ENCODE measurements at places on chromosomes 7 and 10.

DNA sequence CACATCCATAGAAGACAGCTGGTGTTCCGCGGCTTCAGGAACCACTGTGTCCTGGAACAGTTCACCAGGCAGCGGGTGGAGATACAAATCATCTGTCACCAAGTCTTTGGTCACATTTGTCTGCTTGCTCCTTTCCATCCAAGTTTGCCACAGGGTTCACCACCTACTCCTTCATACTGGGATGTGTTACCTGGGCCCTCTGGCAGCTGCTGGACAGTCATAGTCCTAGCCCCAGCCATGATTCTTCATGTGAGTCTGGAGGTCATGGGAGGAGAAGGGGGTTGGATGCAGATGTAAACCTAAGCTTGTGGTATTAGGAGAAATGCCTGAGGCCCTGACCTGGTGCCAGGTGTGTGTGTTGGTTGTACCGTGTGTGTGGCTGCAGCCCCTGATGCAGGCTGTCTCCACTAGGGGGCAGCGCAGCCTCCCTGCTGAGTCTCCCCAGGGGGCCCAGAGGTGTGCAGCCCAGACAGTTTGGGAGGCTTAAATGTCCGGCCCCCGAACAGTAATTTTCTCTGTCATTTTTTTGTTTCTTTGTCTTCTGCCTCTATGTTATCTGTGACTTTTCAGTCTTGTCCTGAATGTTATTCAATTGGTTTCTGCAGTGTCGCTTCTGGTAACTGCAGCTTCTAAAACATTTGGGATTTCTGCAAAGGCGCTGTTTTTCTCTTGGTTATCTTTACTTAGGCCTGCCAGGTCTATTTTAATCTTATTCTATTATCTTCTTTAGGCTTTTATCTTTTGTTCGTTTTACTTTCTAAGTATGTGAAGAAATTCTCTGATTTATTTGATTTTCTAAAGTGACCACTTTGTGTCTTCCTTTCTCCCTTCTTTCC is 14.8 kb downstream of the NPS start:
- DNase-seq: no peak

- DNase-seq: peak; percentile 83
Measured at GRCh38 chr7:155738652-155739537, 73.4 kb downstream of the SHH start.

DNA sequence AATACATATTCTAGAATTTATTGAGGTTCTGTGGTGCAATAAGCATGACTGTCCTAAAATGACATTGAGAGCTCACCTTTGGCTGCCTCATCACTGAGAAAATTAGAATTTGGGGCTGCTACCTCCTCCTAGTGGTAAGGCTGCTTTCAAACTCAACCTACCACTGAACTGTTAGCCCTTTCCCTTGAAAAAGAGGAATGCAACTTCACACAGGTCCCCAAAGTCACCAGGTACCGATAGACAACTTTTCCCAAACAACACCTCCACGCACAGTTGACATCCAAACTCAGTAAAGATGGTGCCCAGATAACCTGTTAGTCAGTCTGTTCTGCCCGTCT is 75.9 kb upstream of the SCIN start:
- no peak for DNase-seq

DNA sequence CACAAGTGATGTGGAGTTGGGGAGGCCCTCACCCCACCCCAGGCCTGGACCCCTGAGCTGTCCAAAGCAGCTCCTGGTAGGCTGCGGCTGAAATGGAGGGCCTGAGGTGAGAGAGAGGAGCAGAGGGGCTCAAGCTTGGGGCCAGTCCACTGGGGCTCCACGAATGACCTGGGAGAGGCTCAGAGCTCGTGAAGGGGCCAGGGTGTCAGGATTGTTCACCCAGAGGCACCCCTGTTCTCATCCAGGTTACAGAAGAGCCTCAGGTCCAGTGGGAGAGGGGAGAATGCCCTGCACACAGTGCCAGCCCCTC is 102.2 kb upstream of the RET start:
- no peak for DNase-seq

DNA sequence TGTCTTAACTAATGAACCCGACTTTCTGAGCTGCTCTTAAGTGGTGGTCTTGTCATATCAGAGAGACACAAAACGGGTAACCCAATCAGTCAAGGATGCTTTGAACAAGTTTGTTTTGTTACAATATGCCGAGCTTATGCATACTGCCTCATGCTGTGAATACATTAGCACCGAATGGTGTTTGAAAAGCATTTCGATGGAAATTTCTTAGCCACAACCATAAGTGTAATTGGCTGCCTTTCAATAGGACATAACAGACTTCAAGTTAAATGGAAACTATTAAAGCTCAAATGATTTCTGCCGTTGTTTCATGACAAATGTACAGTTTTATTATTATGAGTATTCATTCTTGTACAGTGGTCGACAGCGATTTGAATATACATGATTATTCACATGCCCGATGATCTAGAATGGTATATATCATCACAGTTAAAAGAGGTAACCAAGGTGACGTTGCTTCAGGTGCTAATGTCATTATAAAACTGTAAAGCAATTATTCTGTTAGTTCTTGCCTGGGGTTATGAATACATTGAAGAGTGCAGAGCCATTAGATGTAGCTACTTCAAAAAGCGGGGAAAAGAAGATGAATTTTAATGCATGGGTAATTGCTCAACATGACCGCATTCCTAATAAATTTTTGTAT is 118.8 kb downstream of the EBF3 start:
- no peak for DNase-seq

GRCh38 chr7:55375237-55375636 is 10.1 kb downstream of the LANCL2 start:
- DNase-seq: no peak

- DNase-seq: peak; percentile 15
Measured at GRCh38 chr7:76269895-76270294, 32.6 kb upstream of the HSPB1 start.

GRCh38 chr7:100673302-100673941 is at the start of gene GNB2:
TSS of gene GNB2 (plus strand) at chr7:100673740. CDS start at chr7:100676266, 2,526 bp downstream.
- DNase-seq: peak; percentile 99

- peak; percentile 27 for DNase-seq
Measured at GRCh38 chr10:101935431-101935830, 91.8 kb upstream of the KCNIP2 start.

DNA sequence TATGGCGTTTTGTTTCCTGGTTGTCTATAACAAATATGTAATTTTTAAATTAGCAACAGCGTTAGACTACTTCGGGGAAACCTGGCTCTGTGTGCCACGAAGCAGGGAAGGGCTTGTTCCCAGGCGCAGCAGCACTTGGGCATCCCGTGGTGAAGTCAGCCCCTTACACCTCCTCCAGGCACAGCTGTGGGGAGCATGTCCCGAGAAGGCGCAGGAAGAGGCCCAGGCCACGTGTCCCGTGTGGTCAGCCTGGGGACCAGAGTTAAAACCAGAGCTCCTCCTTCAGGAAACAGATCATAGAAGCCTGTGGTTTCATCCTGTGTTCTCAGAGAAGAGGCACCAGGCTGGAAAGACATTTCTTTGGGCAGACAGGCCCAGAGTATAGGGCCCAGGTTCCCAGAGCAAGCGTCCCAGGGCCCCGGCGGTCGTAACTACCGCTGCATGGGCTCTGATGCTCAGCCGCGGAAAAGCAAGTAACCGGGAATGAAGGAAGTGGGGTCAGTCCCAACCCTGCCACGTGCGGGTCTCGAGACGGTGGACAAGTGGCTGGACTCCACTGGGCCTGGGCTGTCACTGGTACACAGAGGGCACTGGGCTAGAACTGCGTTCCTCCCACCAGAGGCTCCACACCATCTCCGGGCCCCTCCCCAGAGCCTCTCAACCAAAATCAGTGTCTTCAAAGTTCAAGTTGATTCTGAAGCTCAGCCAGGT is 7.1 kb downstream of the NUDT1 start:
- DNase-seq: peak; percentile 90

DNA sequence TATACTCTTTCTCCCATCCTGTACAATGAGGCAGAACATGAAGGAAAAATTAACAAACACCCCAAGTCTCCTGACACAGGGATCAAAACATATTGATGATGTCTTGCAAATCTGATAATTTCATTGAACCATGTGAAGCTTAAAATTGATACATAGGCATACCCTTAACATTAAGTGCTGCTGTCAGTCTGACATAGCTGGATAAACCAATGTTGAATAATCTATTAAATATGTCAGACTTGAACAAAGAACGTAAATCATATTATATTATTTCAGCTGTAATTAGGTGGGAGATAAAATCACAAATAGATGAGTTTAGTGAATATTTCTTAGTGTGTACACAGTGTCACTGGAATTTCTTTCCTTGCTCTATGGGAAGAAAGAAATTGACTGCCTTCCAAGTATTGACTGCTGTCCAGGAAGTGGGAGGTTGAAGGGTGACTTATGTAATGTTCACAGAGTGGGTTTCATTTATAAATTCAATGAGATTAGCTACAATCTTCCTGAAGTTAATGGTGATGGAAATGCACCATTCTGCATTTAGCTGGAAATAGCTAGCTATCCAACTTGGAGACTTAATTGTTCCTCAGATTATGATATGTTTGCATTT is 170.8 kb downstream of the AUTS2 start:
- DNase-seq: no peak

- DNase-seq: no peak
Measured at GRCh38 chr7:157041514-157042277, 31.2 kb upstream of the MNX1 start.

GRCh38 chr7:52269669-52270068 is 765.8 kb upstream of the POM121L12 start:
- DNase-seq: no peak

DNA sequence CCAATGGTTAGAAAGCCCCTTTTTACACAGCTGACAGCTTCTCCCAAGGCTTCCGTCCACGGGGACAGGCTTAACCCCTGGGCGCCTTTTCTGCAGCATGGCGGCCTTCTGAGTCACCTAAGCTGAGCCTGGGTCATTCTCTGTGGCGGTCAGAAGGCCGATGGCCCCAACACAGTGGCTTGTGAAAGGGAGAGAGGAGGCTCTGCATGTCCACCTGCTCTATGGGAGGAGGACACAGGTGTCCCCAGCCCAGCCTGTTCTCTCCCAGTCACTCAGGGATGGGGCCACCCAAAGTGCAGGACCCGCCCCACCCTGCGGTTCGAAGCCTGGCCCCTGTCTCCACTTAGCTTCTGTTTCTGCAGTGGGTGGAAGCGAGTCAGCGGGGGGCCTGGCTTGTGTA is 20.4 kb upstream of the TTYH3 start:
- no peak for DNase-seq

GRCh38 chr7:70093205-70093904 is 495.1 kb downstream of the AUTS2 start:
- DNase-seq: no peak

DNA sequence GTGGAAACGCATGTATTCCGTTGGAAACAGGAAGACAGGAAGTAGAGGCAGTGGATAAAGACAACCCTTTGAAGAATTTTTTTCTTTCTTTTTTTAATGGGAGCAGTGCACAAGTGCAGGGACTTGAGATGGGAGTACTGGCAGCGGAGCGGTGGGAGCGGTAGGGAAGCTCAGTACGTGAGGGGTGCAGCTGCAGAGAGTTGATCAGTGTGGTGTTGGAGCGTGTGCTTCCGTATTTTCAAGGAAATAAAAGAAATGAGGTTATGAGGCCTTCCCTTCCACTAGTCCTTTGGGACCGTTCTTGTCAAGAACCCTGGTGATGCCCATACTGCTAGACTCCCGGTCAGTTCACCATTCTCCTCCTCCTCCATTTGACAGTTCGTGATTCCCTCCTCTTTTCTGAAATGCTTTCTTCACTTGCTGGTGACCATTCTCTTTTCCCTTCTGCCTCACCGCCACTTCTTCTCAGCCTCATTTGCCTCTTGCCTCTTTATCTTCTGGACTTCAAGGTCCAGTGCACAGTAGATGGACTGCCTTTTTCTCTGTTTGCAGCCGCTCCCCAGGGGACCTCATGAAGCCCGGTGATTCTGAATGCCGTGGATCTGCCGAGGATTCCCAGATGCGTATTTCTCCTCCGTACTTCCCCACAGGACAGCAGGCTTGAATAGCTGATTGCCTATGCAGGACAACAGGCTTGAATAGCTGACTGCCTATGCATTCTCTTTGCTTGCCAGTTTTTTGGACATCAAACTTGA is 39.1 kb upstream of the TMEM236 start:
- DNase-seq: peak; percentile 2

GRCh38 chr10:61548364-61548763 is 95.2 kb upstream of the TMEM26 start:
- no peak for DNase-seq

GRCh38 chr7:68785036-68785435 is 813.2 kb upstream of the AUTS2 start:
- DNase-seq: no peak

GRCh38 chr7:34165927-34166550 is 260.7 kb downstream of the BMPER start:
- DNase-seq: peak; percentile 71

Data from adipocyte (in vitro differentiated cells).